Brain (organoid and tissue), 16 donors: ENCODE measurements at places on chromosomes 5 and 9. TPM values are rescaled to one million over a fixed set of nuclear protein-coding genes. Genes with fewer than 3 reads are reported as not detected.

- DNase-seq = no peak
Measured at GRCh38 chr5:3036041-3036788, 284.7 kb upstream of the IRX2 start.

DNA sequence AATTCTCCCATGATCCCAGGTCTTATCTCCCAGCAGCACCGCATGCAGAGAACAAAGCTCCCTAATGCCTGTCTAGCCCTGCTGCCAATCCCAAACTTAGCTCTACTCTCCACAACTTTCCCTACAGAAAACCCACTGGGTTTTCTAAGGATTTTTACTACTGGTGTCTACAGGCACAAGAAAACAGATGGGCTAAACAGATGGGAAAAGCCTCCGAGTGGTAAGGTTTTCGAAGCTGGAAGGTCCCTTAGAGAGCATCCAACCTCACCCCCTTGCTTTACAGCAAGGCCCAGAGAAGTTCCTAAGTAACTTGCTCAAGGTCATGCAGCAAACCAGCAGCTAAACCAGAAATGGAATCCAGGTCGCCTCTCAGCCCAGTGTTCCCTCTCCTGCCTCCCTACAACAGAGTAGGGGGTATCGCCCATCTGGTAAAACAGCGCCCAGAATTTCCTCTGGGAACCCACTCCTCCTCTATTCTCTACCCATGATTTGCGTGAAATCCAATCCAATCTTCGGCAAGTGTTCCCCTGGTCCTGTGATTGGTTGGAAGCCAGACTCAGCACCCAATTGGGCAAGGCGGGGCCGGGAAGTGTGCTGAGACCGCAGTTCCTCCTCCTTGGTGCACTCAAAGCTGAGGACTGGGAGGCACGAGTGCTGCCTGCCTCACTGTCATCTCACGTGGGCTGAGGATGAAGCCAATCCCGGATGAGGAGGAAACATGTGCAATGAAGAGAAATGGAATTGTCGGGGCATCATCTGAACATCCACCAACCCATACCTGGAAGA lies 20.8 kb downstream of the CPLX2 start:
- no peak for DNase-seq

GRCh38 chr9:79756414-79756813 lies 184.6 kb downstream of the TLE4 start:
- no peak for DNase-seq

DNA sequence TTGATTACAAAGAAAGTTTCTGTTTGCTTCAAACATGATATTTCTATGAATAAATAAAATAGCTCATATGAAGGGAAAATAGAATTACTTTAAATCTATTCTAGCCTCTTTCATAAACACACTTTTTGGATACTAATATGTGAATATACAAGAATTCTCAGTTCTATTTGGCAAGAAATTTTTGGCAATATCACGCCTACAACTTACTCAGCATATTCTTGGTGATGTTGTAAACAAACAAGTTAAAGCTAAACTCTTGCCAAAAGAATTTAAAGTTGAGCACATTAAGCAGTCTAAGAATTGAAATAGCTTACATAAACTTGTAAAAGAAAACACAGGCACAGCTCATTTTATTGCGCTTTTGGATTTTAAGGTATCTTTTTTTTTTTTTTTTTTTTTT lies 209.8 kb downstream of the CDH12 start:
- peak; percentile 43 for DNase-seq

The NRARP gene
- polyA plus RNA-seq = 3.9 TPM

The AQP3 gene
- 0.90 TPM for polyA plus RNA-seq
